ENCODE measurements at places on chromosomes 12 and 14.

- DNase-seq = no peak
Measured at GRCh38 chr12:124861492-124861891, 2.2 kb downstream of the SCARB1 start.

GRCh38 chr12:53224061-53224896 is 7.7 kb downstream of the RARG start:
- DNase-seq = peak; percentile 32

DNA sequence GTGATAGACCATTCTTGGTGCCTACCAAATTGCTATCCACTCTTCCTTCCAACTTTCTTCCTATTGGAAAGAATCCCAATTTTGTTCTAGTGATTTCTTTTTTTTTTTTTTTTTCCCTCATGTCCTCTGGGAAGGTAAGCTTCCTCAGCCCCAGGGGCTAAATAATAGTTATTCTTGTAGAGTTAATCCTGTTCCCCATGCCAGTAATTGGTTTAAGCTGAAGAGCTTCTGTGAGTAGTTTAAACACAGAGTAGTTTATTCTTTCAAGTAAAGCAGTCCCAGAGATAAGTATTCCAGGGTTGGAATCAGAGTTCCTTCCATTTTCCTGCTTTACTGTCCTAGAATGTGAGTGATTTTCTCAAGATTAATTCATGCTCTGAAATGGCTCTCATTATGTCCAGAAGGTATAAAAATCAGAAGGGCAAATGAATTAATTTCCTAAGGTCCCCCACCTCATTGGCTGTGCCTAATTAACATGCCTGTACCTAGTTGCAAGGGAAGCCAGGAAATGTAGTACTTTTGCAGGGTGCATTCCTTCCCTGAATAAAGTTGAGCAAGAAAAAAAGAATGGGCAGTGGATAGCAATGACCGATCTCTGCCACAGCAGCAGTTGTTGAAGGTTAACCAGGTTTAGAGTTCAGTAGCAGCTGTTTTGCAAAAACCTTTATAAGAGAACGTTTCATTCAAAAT is 97.8 kb downstream of the PLEKHA5 start:
- no peak for DNase-seq

DNA sequence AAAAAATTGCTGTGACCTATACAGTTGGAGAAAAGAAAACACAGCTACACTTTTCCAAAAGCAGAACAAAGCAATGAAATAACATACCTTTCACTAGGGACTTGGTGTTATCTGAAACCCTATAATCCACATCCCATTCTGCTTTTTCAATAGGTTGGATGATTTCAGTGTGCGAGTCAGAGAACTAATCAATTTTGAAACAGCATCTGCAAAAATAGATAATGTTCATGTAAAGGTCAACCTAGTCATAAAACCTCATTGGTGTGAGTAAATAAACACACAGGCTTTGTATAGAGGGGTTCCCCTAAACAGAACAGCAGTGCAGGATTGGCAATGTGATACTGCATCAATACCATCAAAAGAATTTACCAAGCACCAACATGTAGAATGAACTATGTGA is 173.0 kb upstream of the G2E3 start:
- no peak for DNase-seq

DNA sequence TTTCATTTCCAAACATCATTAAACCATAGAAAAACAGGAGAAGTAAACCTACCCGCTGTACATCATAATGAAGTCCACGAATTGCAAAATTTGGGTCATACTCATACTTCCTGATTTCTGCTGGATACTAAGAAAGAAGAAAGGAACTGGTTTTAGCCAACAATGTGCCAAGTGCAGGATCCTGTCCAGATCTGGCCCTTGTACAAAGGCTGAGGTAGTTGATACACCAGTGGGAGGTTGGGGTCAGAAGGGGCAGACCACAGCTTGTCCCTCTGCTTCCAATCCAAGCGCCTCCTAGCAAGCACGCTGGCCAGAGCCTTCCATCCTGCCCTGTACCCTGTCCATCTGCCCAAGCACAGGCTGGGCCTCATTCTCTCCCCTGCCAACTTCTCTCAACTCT is 34.2 kb downstream of the NT5DC3 start:
- peak; percentile 98 for DNase-seq

GRCh38 chr14:55386037-55386808 is 25.4 kb downstream of the ATG14 start:
- no peak for DNase-seq

DNA sequence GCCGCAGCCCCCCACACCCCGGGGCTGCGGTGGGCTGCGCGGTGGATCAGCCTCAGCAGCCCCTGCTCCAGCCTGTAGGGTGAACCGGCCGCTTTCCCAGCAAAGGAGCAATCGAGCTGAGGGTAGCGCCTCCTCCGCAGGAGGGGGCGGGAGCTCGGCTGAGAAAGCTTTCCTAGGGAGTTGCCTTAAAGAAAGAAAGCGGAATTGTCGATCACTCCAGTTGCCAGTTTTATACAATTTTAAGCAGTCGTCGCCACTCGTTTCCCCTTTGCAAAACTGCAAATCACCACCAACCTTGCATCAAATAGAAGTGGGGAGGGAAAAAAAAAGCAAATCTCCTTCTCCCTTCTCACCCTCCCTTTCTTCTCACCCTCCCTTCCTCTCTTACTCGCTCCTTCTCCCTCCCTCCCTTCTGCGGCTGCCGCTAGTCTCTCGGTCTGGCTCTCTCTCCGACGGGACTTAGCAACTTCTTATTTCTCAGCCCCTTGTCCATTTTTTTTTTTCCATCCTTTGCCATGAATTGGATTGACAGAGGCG is at the start of gene PDE3A:
TSS of gene PDE3A (plus strand) at position 424 of the 537 bp plus-strand sequence. CDS start 748 bp downstream, outside the sequence.
- peak; percentile 79 for DNase-seq

DNA sequence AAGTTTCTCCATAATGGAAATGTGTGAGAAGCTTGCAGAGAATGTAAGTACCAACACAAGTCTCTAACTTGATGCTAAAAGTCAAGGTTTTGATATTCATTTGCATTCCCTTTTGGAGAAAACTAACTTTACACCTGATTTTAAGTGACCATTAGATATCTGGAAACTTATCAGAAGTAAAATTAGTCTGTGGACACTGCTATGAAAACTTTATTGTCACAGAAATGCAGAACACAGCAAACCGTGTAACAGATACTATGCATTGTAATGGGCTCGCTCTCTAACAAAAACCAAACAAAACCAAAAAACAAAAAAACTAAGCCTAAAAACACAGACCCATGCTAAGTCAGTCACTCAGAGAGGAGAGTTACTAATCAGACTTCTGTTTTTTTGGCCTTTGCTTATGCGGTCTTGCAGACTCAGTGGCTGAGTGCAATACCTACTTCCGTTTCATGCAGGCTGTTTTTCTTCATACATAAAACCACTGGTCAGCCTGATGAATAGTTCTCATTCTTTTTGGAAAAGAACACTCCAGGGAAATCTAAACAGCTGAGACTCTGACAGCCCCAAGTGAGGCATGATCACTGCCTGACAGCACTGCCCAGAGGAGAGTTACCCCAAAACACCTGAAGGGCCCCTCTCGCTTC is 35.7 kb downstream of the NRDE2 start:
- DNase-seq = peak; percentile 92

DNA sequence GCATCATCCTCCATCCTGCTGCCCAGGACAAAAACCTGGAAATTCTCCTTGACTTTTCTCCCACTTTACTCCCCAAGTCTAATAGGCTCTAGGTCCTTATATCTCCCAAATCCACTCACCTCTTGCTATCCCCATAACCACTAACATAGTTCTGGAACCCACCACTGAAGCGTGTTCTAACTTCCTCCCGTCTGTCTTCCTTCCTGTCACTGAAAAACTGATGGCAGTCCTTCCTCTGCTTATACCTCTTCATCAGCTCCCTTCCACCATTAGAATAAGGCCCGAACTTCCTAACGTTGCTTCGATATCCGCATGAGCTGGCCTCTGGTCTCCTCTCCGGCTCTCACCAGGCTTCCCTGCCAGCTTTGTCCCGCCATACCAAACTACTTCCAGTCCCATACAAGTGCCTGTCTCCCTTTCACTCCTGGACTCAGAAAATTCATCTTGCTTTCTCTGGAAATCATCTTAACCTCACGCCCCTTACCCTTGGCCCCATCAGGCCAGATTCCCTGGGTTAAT is 63.0 kb upstream of the BCL2L14 start:
- no peak for DNase-seq

DNA sequence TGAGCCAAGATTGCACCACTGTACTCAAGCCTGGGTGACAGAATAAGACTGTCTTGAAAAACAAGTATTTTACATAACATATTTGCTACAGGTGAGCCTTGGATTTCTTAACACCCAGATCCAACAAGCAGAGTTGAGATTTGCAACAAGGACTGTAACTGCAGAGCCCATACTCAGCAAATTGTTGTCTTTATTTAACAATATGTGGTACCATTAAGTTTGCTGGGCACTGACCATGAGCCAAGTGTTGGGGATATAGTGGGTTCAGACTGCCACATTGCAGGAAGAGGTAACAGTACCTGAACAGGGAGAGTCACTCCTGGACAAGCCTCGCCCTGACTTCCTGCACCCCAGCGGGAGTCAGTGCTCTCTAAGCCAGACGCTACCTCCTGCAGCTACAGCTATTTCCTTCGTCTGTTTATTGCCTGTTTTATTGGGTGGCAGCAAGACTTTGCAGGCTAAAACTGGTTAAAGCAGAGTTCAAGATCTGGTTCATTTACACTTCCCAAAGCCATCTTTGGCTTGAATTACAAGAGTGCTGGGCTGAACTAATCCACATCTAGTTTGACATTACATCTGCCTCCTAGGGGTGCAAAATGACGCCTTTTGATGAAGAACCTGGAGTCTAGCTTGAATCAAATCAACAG is 12.5 kb downstream of the AHSA1 start:
- DNase-seq = no peak

GRCh38 chr14:92969871-92970270 is 46.9 kb downstream of the CHGA start:
- no peak for DNase-seq

- DNase-seq = no peak
Measured at GRCh38 chr12:130649101-130650045, 66.7 kb downstream of the RIMBP2 start.

- no peak for DNase-seq
Measured at GRCh38 chr14:65927931-65928356, 515.4 kb downstream of the FUT8 start.

DNA sequence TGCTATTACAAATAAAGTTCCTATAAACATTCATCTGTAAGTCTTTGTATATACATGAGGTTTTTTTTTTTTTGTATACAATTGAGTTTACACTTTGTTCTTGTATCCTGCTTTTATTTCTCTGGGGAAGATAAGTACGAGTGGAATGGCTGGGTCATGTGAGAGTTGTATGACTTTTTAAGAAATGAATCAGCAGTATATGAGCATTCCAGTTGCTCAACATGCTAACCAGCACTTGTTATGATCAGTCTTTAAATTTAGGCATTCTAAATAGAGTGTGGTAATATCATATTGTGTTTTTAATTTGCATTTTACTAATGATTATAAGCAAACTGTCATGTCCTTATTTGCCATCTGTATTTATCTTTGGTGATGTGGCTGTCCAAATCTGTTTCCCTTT is 44.7 kb upstream of the AMIGO2 start:
- peak; percentile 85 for DNase-seq

GRCh38 chr12:48029491-48030172 is 25.4 kb upstream of the COL2A1 start:
- DNase-seq = no peak

GRCh38 chr12:113850309-113851056 is 115.6 kb downstream of the RBM19 start:
- DNase-seq = no peak

DNA sequence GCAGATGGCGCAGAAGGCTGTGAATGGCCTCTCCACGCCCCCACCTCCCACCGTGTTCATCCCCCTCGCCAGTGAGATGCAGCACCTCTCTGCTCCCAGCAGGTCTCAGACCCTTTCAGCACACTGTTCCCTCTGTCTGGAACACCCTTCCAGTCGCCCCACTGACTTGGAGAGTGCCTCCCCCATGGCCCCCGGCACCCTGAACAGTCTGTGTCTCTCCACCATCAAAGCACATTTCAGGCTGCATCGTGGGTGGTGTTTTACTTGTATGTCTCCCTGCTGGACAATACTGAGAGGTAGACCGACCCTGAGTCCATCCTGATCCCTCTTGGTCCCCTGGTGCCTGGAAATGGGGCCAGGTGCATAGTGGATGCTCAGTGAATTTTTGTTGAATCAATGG is 34.9 kb downstream of the CACNA2D4 start:
- no peak for DNase-seq

DNA sequence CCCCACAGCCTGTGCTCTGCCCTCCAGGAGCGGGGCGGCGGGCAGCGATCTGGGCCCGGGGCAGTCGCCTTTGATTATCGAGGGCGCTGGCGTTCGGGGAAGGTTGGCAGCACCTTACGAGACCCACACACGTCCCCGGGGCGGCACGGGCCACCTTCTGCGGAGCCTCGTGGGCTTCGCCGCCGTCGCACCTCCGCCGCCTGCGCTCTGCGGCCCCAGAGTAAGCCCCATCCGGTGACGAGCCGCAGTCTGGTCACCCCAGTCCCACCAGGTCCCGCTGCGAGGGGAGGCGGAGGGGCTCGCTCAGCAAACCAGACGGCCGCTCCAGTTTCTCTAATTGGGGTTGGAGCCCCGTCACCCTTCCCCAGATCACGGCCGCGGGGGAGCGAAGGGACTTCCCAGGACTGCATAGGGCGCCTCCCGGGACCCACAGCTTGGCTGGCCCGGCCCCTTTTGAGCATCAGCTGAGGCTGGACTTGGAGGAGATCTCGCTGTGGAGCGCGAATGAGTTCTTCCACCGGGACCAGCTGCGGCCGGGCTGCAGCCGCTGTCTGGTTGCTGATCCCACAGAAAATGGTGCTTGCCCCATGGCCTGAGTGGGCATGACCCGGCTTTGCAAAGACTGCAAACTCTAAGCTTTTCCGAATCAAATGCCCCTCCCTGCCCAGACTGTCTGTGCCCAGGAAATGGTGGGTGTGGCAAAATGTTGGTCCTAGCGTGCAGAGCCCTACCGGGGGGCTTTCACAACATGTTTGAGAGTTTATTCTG is 560 bp downstream of the LGALS3 start:
- peak; percentile 56 for DNase-seq

- no peak for DNase-seq
Measured at GRCh38 chr12:13471471-13471870, 274.9 kb downstream of the EMP1 start.

- no peak for DNase-seq
Measured at GRCh38 chr12:9674226-9674590, 4.7 kb downstream of the CLEC2D start.

- DNase-seq = no peak
Measured at GRCh38 chr14:63874223-63874622, 21.4 kb downstream of the SYNE2 start.

DNA sequence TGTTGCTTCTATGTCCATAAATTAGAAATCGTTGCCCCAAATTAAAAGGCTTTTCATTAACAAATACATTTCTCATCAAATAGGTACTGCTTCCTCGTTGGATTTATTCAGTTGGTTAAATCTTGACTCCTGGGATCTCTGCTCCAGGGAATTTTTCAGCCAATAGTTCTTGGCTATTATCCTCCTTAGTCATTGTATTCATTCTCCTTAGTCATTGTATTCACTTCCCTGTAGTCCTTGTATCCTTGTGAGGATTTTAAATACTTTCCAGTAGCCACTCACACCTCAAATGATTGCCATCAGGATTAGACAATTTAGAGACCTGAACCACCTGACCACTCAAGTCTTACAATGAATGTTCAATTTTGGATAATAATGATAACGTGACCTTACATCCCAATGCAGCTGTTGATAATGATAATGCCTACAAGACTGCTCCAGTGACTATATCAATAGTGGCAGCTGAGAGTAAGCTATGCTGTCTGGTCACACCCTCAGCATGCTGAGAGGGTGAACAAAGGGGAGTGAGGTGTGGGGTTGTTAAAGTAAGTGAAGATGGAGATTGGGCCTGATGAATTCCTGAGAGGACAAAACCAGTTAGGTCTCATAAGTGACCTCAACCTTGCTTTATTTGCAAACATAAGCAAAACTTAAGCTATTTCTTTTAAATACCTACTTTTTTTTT is 193.7 kb upstream of the RTL1 start:
- DNase-seq = no peak

GRCh38 chr14:33413381-33413780 is 474.7 kb downstream of the NPAS3 start:
- DNase-seq = no peak
